ENCODE measurements at places on chromosomes 11 and 22.

DNA sequence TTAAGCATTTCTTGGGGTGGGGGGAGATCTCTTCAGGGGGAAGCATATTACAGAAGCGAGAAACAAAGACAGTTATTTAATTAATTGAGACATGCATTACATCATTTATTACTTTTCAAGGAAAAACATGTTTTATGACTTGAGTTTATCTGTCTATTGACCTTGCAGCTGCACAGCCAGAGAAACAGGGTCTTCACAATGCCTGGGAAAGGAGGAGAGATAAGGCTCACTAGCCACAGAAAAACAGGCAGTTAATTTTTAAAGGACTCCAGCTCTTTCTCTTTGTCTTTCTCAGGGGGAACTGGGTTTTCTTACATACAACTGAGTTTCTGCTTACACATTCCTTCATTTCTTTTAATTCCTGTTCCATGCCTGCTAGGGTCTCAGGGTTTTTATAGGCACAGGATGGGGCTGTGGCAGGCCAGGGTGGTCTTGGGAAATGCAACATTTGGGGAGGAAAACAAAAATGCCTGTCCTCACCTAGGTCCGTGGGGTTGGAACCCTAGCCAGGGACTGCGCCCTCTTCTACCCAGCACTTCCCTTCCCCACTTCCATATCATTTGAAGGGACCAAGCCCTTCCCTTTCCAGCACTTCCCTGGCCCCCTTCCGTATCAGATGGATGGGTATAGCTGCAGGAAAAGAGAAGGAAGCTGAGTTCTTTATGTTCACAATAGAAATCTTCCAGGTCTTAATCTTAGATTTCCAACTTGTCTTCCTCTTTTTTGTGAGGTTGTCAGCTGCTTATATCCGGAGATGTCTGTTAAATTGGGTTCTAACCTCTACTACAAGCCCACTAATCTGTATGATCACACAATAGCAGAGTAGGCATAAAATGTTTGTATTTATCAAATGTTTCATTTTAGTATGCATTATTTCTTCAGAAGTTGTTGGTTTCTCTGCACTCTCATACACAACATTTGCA is 38.3 kb downstream of the BIRC2 start:
- no peak for DNase-seq

GRCh38 chr22:30205281-30206115 is 41.1 kb downstream of the LIF start:
- no peak for DNase-seq

- no peak for DNase-seq
Observed at GRCh38 chr11:6156628-6157359, 13.3 kb downstream of the OR52B2 start.

- no peak for DNase-seq
Observed at GRCh38 chr11:12284316-12285050, 92.9 kb upstream of the PARVA start.

GRCh38 chr22:50262460-50262911 is 1.0 kb upstream of the MAPK12 start:
- peak; percentile 40 for DNase-seq

- no peak for DNase-seq
Observed at GRCh38 chr11:131637469-131638175, 267.2 kb downstream of the NTM start.

GRCh38 chr11:84140386-84141169 is 854.4 kb upstream of the CCDC90B start:
- no peak for DNase-seq

DNA sequence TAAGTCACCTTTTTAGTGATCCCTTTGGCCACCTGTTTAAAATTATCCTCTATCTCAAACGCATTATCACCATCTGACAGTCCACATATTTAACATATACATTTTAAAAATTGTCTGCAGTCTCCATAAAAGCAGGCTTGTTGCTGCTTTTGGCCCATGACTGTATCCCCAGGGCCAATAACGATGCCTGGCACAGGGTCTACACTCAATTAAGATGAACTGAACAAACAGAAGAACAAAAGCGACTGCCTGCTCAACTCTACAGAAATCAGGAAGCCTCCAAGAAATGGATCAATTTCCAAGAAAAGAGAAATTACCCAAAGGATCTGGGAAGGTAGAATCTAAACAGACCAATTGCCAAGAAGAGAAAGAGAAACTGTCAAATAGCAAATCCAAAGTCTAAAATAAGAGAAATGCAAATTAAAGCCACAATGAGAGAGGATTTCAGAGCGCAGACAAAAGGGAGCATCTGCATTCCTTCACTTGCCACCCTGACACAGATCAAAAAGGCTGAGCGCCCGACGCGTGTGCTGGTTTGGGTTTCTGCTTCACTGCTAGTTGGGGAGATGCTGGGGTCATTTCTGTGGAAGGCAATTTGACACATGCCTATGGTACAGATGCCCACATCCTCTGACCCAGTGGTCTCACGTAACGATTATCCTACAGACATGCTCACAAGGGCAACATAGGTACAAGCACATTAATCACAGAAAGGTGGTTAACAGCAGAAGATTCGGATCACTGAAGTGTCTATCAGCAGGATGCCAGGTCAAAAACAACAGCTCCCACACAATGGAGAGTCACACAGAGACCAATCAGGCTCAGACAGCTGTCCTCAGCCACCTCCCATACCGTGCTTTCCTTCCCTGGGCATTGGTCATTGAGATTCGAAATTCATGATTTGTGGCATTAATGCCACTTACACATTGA is 55.9 kb downstream of the SHISAL1 start:
- DNase-seq = no peak

- peak; percentile 32 for DNase-seq
Observed at GRCh38 chr11:19995145-19995544, 165.1 kb downstream of the DBX1 start.

GRCh38 chr11:119764108-119764868 is 35.3 kb upstream of the NECTIN1 start:
- no peak for DNase-seq

DNA sequence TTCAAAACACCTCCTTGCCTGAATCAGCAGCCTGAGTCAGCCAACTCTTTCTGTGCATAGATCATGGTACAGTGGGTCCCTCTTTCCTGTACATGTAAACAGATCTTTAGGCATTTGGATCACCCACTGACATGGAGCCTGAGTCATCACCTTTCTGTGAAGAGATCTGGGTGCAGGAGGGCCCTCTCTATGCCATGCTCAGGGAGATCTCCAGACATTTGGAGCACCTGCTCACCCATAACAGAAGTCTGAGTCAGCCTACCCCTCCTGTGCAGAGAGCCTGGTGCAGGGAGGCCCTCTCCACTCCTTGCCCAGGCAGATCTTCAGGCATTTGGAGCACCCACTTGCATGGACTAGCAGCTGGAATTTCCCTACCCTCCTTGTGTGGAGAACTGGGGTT is 56.2 kb upstream of the GLYAT start:
- DNase-seq = no peak

GRCh38 chr11:99584830-99585229 is 564.1 kb downstream of the CNTN5 start:
- DNase-seq = no peak

GRCh38 chr11:129840236-129840635 is 24.6 kb downstream of the TMEM45B start:
- DNase-seq = no peak

DNA sequence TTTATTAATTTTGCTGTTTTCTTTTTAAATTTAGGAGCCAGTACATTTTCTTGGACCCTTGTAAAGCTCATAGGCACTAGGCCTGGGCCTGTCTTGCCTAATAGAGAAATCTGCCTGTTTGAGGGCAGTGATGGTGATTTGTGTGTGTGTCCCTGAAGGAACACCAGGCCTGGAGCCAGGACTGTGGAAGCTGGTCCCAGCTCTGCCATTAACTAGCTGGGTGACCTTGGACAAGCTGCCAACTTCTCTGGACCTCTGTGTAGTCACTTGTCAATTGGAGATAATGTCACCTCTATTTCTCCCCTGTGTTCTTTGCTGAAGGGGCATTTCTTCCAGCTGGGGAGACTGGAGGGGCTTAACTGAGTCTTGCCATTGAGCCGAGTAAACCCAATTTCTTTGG is 16.0 kb upstream of the FTH1 start:
- no peak for DNase-seq

DNA sequence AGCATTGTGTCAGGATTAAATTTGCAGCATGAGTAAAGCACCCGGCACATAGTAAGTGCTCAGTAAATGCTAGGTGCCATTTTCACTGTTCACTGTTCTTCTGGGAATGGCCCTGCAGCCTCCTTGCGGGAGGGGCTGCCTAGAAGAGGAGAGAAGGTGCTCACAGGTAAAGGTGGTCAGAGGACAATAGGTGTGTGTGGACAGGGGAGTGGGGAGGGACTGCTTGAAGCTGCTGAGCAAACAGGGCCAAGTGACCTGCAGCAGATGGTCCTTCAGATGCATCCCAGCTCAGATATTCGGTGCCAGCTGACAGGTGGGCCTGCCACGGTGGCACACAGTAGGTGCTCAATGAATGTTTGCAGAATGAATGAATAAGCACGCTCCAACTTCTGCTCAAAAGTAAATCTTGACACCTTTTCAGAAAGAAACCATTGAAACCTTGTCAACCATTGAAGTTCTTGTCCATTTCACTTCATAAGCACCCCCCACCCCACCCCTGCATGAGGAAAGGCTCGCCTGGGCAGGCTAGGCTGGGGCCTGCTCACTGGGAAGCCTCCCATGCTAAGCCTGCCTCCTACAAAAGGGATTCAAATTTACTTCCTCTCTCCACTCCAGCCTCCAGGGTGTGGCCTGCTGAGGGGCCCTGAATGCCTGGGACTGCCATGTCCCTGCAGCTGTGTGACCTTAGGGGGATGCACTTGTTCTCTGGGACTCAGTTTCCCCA is 1.6 kb downstream of the KIAA0930 start:
- no peak for DNase-seq

- no peak for DNase-seq
Observed at GRCh38 chr22:41123151-41123550, 30.8 kb downstream of the EP300 start.

DNA sequence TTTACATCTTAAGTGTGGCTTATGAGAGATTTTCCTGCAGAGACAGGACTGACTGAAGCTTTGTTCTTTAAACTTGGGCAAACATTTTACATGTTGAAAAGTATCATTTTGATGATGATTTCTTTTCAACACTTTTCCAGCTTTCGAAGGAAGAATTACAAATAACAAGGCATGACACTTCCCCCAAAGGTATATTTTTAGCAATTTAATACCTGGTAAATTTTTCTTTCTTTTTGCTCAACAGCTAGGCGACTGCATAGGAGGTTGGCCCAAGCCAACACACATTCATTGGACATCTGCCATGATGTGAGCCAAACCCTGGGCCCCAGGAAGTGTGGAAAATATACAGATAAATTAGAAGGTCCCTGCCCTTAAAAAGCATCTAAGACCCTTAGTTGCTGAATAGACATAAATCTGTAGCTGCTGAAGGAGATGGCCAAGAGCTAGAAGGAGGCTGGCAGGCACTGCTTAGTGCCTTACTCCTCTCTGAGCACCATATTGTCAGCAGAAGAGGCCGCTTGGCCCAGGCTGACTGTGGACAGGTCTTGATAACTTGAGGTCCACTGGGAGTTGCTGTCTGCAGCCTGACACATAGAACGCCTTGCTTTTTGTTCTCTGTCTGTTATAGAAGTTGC is 53.3 kb upstream of the CD44 start:
- DNase-seq = no peak

GRCh38 chr22:17077255-17077654 is 7.5 kb upstream of the IL17RA start:
- no peak for DNase-seq

DNA sequence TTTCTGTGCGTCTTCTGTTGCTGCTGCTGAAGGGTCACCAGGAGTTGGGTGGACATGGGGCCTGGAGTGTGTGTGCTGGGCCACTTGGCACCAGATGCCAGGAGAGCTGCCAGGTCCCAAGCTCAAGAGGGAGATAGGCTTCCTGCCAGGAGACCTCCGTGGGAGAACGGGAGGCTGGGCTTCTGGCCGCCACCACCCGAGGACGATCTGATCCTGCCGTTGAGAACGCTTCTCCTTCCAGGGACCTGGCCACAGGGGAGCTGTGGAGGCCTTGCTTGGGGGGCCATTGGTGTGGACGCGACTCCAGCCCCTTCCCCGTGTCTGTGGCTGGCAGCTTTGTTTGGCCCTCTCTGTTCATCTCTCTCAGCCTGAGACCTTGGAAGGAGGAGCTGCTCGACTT is 2.4 kb downstream of the BRSK2 start:
- no peak for DNase-seq

DNA sequence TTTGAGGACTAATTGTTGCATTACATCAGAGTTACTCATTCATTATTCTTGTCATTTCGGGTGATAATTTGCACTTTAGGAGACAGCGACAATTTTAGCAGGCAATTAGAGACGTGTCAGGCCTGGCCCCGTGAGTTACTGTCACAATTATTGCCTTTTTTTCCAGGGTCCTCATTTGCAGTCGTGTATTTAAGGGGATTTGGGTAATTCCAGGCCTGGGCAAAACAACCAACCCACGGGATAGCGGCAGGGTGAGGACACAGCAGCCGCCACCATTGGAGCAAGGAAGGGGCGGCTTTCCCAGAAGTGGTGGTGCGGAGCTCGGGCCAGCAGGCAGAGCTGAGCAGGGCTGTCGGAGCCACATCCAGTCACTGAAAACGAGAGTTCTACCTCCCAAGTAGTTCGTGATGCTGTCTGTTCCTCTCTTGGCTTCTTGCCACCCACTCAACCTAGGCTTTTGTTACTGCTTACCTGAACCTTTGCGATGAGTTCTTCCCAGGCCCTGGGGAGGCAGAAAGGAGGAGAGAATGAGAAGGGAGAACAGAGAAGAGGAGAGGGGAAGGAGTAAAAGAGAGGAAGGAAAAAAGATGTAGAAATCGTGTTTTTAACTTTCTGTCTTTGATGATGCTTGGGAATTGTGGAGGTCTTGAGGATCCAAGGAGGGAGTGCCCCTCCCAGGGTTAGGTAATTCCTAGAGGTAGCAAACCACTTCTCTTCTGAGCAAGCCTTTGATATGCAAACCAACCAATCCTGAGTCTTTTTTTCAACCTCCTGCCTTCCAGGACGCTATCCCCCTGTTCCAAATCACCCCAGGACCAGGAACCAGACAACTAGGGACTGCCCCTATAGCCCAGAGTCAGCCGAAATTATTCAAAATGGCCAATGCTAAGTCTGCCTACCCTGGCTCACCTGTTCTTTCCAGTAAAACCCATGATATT is 236.1 kb downstream of the MIAT start:
- peak; percentile 37 for DNase-seq

GRCh38 chr11:86706338-86707131 is 34.1 kb upstream of the ME3 start:
- DNase-seq = no peak

DNA sequence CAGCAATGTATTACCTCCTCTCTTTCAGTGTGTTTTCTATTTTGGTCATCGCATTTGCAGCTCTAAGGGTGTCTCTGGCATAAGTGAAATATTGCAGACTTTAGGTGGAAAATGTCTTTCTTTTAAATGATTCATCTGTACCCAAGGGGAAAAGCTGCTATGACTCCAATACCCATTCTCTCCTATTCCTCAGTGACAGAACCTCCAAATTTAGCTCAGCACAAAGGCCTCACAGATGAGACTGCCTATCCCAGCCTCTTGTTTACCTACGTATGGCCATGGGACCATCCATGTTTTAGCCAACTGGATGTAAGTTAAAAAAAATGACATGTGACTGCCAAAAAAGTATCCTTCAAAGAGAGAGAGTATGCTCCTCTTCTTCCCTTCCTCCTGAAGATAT is 7.9 kb downstream of the MTMR2 start:
- no peak for DNase-seq
